Activated CD8-positive, alpha-beta memory T cell treated with anti-CD3 and anti-CD28 coated beads for 36 hours (primary cell): ENCODE measurements at places on chromosomes 5 and 9. TPM values are rescaled to one million over a fixed set of nuclear protein-coding genes. Genes with fewer than 3 reads are reported as not detected.

Gene AK8
- 0.11 TPM for total RNA-seq

Gene CYSRT1
- total RNA-seq: 0.23 TPM

Gene SSBP2
- total RNA-seq: 7.0 TPM

Gene TRIP13
- 45.8 TPM for total RNA-seq

Gene SLC36A2
- total RNA-seq: not detected

Gene C5
- 1.3 TPM for total RNA-seq

Gene CCDC192
- not detected for total RNA-seq

Gene MSX2
- not detected for total RNA-seq

Gene FXN
- total RNA-seq: 35.6 TPM

Gene PPP3R2
- not detected for total RNA-seq

Gene MSMP
- total RNA-seq: not detected

Gene FOXD4L3
- total RNA-seq: 0.10 TPM

Gene FANCG
- 97.6 TPM for total RNA-seq

Gene ADAMTS13
- 0.89 TPM for total RNA-seq

Gene TMC1
- total RNA-seq: not detected

Gene CNTNAP3B
- total RNA-seq: not detected

Gene FAM221B
- not detected for total RNA-seq

Gene SLC6A7
- total RNA-seq: not detected

Gene FOXD4L6
- total RNA-seq: not detected

Gene SHC3
- total RNA-seq: not detected

Gene PCDHB12
- total RNA-seq: not detected

Gene SLC22A4
- total RNA-seq: 1.6 TPM

Gene OR1J2
- total RNA-seq: not detected

Gene ANKRD18B
- 0.73 TPM for total RNA-seq

Gene MLANA
- not detected for total RNA-seq

Gene PDZD2
- total RNA-seq: 0.63 TPM

Gene OTP
- total RNA-seq: not detected
